Chondrocyte (in vitro differentiated cells): ENCODE measurements at places on chromosomes 3 and 15.

- DNase-seq = no peak
Measured at GRCh38 chr15:43204016-43204901, 16.6 kb downstream of the EPB42 start.

DNA sequence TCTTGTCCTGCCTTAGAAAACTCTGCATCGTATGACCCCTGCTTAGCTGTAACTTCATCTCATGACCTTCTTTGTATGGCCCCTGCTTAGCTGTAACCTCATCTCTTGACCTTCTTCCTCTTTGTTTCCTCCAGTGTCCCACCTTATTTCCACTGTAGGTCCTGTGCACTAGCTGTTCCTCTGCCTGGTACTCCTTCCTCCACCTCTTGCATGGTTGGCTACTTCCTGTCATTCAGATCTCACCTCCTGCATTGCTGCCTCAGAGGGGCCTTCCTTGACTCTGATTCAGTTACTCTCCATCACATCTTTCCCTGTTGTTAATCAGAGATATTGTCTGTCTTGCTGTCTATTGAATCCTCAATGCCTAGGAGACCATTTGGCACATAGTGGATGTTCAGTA is 63.2 kb downstream of the PDE8A start:
- no peak for DNase-seq

- DNase-seq = no peak
Measured at GRCh38 chr15:90711842-90712241, 5.3 kb upstream of the BLM start.

GRCh38 chr3:197253238-197253947 is 45.0 kb downstream of the DLG1 start:
- no peak for DNase-seq

DNA sequence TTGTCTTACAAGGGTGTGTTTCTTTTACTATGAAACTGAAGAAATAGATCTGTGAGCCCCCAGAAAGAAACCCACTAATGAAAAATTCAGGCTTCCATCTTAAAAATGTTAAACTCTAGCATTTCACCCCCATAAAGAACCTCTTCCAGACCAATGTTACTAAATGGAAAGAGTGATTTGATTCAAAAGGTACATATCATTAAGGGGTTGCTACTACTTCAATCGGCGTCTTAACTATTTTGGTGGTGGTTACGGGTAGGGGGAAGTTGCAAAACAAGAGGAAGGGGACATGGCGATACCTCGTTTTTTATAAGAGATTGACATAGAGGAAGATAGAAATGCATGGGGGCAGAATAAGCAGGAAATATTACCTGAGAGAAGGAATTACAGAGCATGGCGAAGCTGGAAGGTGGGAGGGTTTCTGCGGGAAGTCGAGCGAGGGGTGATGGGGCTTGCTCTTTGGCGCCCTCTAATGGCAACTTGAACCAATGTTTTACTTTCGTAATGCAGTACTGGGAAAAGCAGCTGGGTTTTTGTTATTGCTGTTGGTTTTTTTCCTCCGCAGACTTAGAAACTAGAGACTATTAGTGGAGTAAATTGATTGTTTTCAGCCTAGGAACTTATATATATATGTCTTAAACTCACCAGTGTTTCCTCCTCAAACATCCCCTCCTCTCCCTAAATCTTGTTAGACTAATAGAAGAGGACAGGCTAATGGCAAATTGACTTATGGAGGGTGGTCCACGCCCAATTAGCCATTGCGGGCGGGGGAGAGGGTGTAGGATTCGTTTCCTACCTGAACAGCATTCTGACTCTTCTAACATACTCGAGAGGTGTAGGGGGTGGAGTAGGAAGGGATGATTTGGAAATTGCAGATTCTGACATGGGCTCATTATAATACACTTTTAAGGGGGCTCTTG is 11.3 kb upstream of the SOX2 start:
- no peak for DNase-seq

GRCh38 chr15:65903296-65904073 is 34.2 kb downstream of the RAB11A start:
- DNase-seq = no peak

GRCh38 chr15:68184616-68185480 is 20.3 kb downstream of the CALML4 start:
- DNase-seq = no peak

DNA sequence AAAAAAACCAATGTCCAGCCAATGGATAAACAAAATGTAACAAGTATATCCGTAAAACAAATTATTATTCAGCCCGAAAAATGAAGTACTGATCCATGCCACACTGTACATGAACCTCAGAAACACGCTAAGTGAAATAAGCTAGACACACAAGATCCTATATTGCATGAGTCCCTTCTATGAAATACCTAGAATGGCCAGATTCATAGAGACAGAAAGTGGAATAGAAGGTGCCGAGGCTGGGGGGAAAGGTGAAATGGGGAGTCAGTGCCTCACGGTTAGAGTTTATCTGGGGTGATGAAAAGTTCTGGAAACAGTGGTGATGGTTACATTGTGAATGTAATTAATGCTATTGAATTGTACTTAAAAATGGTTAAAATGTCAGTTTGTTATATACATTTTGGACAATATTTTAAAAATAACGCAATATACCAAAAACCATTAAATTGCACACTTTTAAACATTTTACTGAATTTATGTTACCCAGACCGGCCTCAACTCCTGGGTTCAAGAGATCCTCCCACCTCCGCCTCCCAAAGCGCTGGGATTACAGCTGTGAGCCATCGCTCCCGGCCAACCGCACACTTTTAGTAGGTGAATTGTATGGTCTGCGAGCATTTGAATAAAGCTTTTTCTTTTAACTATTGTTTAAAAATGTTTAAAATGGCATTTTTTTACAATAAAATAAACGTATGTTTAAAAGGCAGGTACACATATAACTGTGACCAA is 2.1 kb downstream of the RNF168 start:
- DNase-seq = no peak

- DNase-seq = no peak
Measured at GRCh38 chr15:40510201-40510600, 39.4 kb downstream of the CHST14 start.

- no peak for DNase-seq
Measured at GRCh38 chr3:107024551-107025026, 352.6 kb upstream of the CCDC54 start.

GRCh38 chr15:34739346-34739745 is 15.5 kb downstream of the GJD2 start:
- DNase-seq = no peak

GRCh38 chr15:87731630-87732029 is 524.9 kb downstream of the NTRK3 start:
- DNase-seq = no peak

- DNase-seq = peak; percentile 93
Measured at GRCh38 chr3:13570391-13571194, 21.7 kb downstream of the FBLN2 start.

- DNase-seq = no peak
Measured at GRCh38 chr15:33292717-33293307, 18.0 kb upstream of the RYR3 start.

GRCh38 chr3:5019411-5020241 is 40.4 kb downstream of the BHLHE40 start:
- DNase-seq = no peak

- DNase-seq = no peak
Measured at GRCh38 chr3:119690043-119690656, 12.7 kb upstream of the CFAP91 start.

- DNase-seq = peak; percentile 65
Measured at GRCh38 chr3:13544293-13544831, 4.6 kb upstream of the FBLN2 start.

GRCh38 chr3:18211116-18211515 is 214.0 kb downstream of the SATB1 start:
- DNase-seq = no peak

DNA sequence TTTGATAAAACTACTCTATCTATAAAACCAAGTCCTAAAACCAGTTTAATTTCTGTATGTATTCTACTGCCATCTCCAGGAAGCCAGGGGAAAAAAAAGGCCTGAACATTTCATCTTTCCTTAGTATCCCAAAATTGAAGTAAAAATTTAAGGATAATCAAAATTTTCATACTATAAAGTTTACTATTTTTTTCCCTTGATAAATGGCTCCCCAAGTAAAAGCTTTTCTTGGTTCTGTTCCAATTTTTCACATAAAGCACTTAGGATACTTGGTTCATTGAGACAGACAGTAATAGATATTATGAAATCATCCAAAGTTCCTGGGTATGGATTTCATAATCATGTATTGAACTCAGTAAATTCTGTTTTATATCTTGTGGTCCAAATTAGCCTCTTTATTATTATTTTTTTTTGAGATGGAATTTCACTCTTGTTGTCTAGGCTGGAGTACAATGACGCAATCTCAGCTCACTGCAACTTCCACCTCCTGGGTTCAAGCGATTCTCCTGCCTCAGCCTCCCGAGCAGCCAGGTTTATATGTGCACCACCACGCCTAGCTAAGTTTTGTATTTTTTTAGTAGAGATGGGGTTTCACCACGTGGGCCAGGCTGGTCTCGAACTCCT is 34.5 kb downstream of the ICE2 start:
- no peak for DNase-seq

GRCh38 chr3:46936733-46937250 is 39.8 kb downstream of the CCDC12 start:
- no peak for DNase-seq

DNA sequence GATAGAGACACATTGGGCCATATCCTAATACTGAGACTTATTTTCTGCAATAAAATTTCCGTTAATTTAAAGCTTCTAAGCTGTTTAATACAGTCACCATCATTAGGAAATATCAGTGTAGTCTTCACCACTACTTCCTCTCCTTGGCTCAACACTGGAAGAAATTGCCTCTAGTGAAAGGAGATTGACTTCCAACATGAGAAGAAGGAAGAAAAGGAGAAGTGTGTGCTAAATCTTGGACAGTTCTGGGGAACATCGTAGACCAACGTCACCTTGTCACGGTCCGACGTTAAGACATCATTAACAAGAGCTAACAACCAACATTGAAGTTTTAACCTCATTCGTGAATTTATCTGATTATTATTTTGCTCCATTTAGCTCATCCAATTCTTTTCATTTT is 987.0 kb upstream of the CFAP20DC start:
- DNase-seq = no peak

GRCh38 chr15:33354411-33354810 is 43.6 kb downstream of the RYR3 start:
- no peak for DNase-seq

GRCh38 chr3:192382861-192383260 is 344.5 kb downstream of the FGF12 start:
- DNase-seq = no peak
